ENCODE measurements at places on chromosomes 5 and 9. TPM values are rescaled to one million over a fixed set of nuclear protein-coding genes. Genes with fewer than 3 reads are reported as not detected.

GRCh38 chr9:16337322-16338029, 533.0 kb downstream of the BNC2 start:
- no peaks in the 10 kb centered on the region for H3K36me3 ChIP-seq
- H3K27me3 ChIP-seq: no peaks in the 10 kb centered on the region
- no peak overlapping the region for H3K4me3 ChIP-seq
- DNase-seq: no peak

GRCh38 chr9:75200892-75201470, 112.7 kb downstream of the OSTF1 start:
- DNase-seq: no peak
- no peaks in the 10 kb centered on the region for H3K4me1 ChIP-seq
- H3K27ac ChIP-seq: no peak overlapping the region

GRCh38 chr9:125536776-125537175, 170.2 kb downstream of the MAPKAP1 start:
- H3K4me1 ChIP-seq: peaks cover 27% of the 10 kb centered on the region
- H3K4me3 ChIP-seq: no peak overlapping the region
- H3K27me3 ChIP-seq: no peaks in the 10 kb centered on the region

DNA sequence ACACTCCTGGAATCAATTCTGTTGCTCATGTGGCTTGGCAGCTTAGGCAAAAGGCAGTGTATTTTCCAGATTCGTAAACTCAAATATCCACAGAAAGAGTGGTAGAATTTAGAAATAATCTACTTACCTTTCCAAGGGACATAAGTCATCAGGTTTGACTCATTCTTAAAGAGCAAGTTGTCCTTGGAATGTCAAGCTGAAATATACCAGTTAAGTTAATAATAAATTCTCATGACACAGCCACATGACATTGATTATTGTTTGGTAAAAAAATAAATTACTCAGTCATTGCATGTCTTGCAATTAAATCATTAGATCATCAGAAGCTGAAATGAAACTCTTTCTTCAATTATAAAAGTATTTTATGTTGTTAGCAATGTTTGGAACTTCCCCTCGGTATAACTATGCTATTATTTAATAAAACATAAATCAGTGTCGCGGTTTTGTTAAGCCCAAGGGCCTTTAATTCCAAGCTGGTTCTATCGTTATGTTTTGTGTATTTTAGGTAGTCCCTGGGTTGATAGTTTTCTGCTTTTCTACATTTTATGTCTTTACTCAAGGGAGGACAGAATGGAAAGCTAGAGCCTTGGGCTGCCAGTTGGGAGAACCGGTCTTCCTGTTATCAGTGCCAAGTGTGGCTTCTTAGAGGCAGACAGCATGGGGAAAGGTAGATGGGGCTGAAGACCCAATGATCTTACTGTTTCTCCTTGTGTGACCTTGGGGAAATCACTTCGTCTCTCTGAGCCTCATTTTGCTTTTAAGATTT, 79.3 kb upstream of the PRLR start:
- H3K4me1 ChIP-seq: peaks cover 25% of the 10 kb centered on the region
- no peak for DNase-seq
- no peaks in the 10 kb centered on the region for H3K36me3 ChIP-seq
- no peaks in the 10 kb centered on the region for H3K27me3 ChIP-seq
- H3K4me3 ChIP-seq: no peak overlapping the region
- no peak overlapping the region for H3K27ac ChIP-seq

DNA sequence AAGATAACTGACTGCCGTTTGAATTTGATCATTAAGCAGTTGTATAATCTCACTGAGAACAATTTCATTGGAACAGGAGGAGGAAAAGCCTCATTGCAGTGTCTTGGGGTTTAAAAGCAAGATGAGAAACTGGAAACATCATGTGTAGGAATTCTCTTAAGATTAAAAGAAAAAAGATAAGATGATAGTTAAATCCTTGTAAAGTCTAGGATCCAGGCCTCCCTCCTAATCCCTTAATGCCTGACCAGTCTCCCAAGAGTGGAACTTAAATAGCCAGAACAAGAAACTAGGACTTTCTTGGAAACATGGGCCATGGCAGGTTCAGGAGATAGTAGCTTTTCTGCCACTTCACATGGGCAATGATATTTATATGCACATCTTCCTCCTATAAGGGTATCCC, 37.0 kb upstream of the LRRC19 start:
- no peaks in the 10 kb centered on the region for H3K4me1 ChIP-seq
- DNase-seq: no peak
- H3K36me3 ChIP-seq: peaks cover 3% of the 10 kb centered on the region
- H3K27me3 ChIP-seq: no peaks in the 10 kb centered on the region
- no peak overlapping the region for H3K4me3 ChIP-seq

DNA sequence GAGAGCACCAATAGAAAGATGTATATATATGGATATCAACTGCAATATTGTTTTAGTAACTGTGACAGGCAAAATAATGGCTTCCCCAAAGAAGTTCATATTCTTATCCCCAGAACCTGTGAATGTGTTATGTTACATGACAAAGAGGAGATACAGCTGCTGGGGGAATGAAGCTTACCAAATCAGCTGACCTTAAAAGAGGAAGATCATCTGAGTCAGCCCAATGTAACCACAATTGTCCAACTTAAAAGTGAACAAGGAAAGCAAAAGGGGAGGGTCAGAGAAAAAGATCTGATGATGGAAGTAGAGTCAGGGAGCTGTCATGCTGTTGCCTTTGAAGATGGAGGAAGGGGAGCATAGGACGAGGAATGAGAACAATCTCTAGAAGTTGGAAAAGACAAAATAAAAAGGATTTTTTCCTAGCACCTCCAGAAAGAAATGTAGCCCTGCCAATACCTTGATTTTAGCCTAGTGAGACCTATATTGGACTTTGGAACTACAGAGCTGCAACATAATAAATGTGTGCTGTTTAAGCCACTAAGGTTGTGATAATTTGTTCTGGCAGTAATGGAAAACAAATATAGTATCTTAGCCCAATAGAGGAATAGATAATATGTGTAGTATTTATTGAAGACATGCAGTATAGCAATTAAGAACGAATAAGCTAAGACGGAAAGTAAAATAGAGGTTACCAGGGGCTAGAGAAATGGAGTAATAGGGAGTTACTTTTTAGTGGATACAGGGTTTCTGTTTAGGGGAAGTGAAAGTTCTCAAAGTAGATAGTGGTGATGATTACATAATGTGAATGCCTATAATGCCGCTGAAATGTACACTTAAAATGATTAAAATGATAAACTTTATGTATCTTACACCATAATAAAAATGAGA, 115.9 kb downstream of the PIK3R1 start:
- peaks cover 6% of the 10 kb centered on the region for H3K4me1 ChIP-seq
- no peak overlapping the region for H3K4me3 ChIP-seq
- no peaks in the 10 kb centered on the region for H3K27me3 ChIP-seq
- no peak overlapping the region for H3K27ac ChIP-seq

DNA sequence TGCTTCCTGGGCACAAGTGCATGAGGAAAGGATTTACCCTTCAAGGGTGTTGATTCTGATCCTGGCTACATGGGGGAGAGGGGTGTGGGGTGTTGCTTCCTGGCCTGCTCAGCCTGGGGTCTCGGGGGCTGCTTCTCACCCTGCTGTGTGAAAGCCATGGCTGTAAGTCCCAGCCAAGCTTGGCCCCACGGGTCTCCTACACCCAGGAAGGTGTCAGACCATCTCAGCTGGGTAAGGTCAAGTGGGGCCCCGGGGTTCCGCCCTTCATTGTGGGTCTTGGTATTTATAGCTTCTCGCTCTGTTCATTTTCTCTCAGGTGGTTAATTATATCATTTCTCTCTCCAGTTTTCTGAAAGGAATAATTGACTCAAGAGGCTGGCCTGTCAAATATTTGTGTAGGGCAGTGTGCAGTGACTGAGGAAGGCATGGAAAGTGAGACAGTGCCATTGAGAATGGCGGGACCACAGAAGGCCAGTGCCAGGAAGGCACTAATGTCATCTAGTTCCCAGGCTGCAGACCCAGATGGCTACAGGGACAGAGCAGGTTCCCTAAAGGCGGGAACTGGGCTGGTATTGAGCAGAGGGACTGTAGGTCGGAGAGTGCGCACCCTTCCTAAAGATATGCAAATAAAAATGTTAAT, 126.0 kb downstream of the FOXD1 start:
- DNase-seq: no peak
- peaks cover 3% of the 10 kb centered on the region for H3K27me3 ChIP-seq
- no peaks in the 10 kb centered on the region for H3K4me1 ChIP-seq
- H3K27ac ChIP-seq: no peak overlapping the region
- no peaks in the 10 kb centered on the region for H3K36me3 ChIP-seq
- H3K4me3 ChIP-seq: no peak overlapping the region

GRCh38 chr5:62431735-62432620, 19.4 kb downstream of the IPO11 start:
- H3K27ac ChIP-seq: peak overlapping the region; percentile 63
- no peak for DNase-seq
- H3K27me3 ChIP-seq: no peaks in the 10 kb centered on the region
- no peaks in the 10 kb centered on the region for H3K36me3 ChIP-seq
- H3K4me1 ChIP-seq: peaks cover 32% of the 10 kb centered on the region

The PAXX gene
- 55.5 TPM for total RNA-seq

The NR3C1 gene
- total RNA-seq: 68.8 TPM

The BOD1 gene
- 50.5 TPM for total RNA-seq

The ADGRV1 gene
- 7.5 TPM for total RNA-seq
